Liver (tissue), 10 donors: ENCODE measurements at places on chromosomes 4 and X.
A peak's percentile ranks its signal among the peaks of the same experiment; 100 is the strongest.

GRCh38 chrX:147741776-147742175 lies 169.9 kb upstream of the FMR1 start:
- H3K27me3 ChIP-seq = no peaks in the 10 kb centered on the region
- no peak overlapping the region for H3K4me3 ChIP-seq
- H3K4me1 ChIP-seq = no peaks in the 10 kb centered on the region

DNA sequence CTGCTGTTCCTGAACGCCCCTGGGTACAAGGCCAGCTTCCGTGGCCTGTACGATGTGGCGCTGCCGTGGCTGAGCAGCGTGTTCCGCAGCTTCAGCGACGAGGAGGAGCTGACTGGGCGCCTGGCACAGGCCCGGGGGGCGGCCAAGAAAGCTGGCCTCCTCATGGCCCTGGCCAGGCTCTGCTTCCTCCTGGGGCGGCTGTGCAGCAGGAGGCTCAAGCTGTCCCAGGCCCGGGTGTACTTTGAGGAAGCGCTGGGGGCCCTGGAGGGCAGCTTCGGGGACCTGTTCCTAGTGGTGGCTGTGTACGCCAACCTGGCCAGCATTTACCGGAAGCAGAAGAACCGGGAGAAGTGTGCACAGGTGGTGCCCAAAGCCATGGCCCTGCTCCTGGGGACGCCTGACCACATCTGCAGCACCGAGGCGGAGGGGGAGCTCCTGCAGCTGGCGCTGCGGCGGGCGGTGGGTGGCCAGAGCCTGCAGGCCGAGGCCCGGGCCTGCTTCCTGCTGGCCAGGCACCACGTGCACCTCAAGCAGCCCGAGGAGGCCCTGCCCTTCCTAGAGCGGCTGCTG lies 28.2 kb downstream of the SH3TC1 start:
- H3K4me3 ChIP-seq = no peak overlapping the region
- DNase-seq = no peak
- peaks cover 13% of the 10 kb centered on the region for H3K4me1 ChIP-seq
- no peaks in the 10 kb centered on the region for H3K27me3 ChIP-seq
- H3K36me3 ChIP-seq = peaks cover 21% of the 10 kb centered on the region

- DNase-seq = no peak
- no peaks in the 10 kb centered on the region for H3K4me1 ChIP-seq
- H3K27ac ChIP-seq = no peak overlapping the region
- H3K27me3 ChIP-seq = no peaks in the 10 kb centered on the region
- no peaks in the 10 kb centered on the region for H3K36me3 ChIP-seq
Observed at GRCh38 chr4:173609158-173609557, 79.1 kb upstream of the HAND2 start.

GRCh38 chr4:185955826-185956543 lies 113.0 kb upstream of the TLR3 start:
- no peaks in the 10 kb centered on the region for H3K36me3 ChIP-seq
- no peaks in the 10 kb centered on the region for H3K27me3 ChIP-seq
- no peak overlapping the region for H3K4me3 ChIP-seq
- no peak for DNase-seq
- no peak overlapping the region for H3K27ac ChIP-seq
- no peaks in the 10 kb centered on the region for H3K4me1 ChIP-seq

DNA sequence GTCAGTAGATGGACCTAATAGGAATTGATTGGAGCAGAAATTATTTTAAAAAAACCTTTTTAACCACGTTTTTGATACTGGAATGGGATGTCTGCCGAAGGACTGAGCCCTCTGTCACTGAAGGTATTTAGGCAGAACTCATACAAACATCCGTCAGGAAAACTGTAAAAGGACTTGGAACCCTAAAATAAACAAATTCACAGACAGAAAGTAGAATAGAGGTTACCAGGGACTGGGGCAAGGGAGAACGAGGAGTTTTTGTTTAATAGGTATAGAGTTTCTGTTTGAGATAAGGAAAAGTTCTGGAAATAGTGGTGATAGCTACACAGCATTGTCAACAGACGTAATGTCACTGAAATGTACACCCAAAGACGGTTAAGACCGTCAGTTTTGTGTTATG lies 105.5 kb downstream of the BCOR start:
- H3K27ac ChIP-seq = no peak overlapping the region
- H3K27me3 ChIP-seq = no peaks in the 10 kb centered on the region

- no peak overlapping the region for H3K4me3 ChIP-seq
- DNase-seq = no peak
Observed at GRCh38 chr4:35695421-35695820, 548.9 kb downstream of the ARAP2 start.

DNA sequence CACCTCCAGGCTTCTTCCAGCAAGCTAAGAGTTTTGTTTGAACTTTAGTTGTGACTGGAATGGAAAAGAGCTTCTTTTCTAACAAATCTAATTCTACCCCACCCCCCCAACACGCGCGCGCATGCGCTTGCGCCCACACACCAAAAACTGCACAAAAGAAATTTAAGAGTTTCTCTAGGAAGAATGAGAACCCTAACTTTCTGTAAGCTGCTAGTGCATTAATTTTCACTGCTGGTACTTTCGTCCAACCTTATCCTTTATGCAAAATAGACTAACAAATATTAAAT lies 9.0 kb upstream of the INTU start:
- no peak for DNase-seq
- H3K27me3 ChIP-seq = no peaks in the 10 kb centered on the region
- no peaks in the 10 kb centered on the region for H3K36me3 ChIP-seq
- peak overlapping the region; percentile 48 for H3K4me3 ChIP-seq
- peaks cover 9% of the 10 kb centered on the region for H3K4me1 ChIP-seq
- H3K27ac ChIP-seq = no peak overlapping the region

DNA sequence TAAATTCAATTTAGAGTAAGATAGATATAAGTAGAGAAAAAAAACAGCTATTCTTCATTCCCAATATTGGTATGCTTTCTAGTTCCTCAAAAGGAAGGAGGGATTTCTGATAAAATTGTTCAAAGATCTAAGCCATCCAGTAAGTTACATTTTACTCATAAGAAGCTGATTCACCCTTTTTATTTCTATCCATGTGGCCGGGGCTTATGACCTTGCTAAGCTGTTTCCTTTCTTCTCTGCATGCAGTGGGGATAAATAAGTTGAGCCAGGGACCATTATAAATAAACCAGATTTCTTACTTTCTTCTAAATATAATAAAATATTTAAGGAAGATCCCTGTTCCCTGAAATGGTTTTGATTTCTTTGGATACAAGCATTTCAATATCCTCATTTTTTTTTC lies 502.3 kb downstream of the PDHA2 start:
- no peak overlapping the region for H3K27ac ChIP-seq
- no peaks in the 10 kb centered on the region for H3K27me3 ChIP-seq
- H3K4me1 ChIP-seq = no peaks in the 10 kb centered on the region

DNA sequence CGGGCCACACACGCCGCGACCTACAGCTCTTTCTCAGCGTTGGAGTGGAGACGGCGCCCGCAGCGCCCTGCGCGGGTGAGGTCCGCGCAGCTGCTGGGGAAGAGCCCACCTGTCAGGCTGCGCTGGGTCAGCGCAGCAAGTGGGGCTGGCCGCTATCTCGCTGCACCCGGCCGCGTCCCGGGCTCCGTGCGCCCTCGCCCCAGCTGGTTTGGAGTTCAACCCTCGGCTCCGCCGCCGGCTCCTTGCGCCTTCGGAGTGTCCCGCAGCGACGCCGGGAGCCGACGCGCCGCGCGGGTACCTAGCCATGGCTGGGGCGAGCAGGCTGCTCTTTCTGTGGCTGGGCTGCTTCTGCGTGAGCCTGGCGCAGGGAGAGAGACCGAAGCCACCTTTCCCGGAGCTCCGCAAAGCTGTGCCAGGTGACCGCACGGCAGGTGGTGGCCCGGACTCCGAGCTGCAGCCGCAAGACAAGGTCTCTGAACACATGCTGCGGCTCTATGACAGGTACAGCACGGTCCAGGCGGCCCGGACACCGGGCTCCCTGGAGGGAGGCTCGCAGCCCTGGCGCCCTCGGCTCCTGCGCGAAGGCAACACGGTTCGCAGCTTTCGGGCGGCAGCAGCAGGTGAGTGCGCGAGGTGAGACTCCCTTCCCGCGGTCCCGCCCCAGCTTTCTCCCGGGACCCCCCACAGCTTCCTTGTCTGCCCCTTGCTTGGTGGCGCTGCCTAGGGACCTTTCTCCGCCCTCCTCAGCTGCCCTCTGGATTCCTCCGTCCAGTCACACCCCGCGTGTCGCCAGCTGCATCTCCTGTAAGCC lies 678 bp downstream of the BMP3 start:
- DNase-seq = no peak
- H3K4me3 ChIP-seq = peak overlapping the region; percentile 38
- peaks cover 19% of the 10 kb centered on the region for H3K4me1 ChIP-seq
- H3K27me3 ChIP-seq = no peaks in the 10 kb centered on the region
- H3K27ac ChIP-seq = no peak overlapping the region
- H3K36me3 ChIP-seq = no peaks in the 10 kb centered on the region

DNA sequence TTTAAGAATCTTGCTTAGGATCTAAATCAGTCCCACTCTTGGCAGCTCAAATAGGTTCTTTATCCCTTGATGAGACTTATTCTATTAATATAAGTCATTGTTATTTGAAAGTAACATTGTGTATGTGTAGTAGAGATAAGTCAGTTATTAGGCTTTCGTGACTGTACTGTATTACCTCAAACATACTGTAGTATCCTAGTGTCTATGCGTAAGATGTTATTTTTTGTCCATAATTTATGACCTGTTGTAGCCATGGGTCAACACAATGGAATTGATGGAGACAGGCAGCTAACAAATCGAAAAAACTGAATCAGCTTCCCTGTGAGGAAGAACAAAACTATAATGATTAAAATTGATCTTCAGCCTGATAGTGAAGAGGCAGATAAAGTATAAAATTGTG lies 41.8 kb downstream of the CLCN3 start:
- peaks cover 2% of the 10 kb centered on the region for H3K4me1 ChIP-seq
- H3K36me3 ChIP-seq = no peaks in the 10 kb centered on the region
- no peak overlapping the region for H3K4me3 ChIP-seq
- no peak for DNase-seq
- no peaks in the 10 kb centered on the region for H3K27me3 ChIP-seq

DNA sequence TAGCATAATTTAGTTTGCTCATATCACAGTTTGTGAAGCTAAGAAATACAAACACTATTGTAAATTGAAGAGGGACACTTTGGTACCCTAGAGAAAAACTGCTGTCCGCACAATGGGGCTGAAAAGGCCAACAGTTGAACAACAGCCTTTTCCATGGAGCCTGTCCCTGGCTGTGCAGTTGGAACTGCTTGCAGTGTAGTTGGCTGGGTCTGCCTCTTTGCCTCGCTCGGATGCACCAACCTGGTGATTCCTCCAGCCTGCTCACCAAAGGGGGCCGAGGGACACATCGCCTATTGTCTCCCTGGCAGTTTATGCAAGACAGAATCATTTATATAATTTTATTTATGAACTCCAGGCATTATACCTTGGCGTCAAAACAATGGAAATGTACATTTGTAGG lies 16.5 kb upstream of the GALNT7 start:
- no peaks in the 10 kb centered on the region for H3K27me3 ChIP-seq
- no peaks in the 10 kb centered on the region for H3K36me3 ChIP-seq
- no peaks in the 10 kb centered on the region for H3K4me1 ChIP-seq
- no peak overlapping the region for H3K4me3 ChIP-seq
- no peak overlapping the region for H3K27ac ChIP-seq

GRCh38 chr4:128457726-128458125 lies 170.1 kb upstream of the PGRMC2 start:
- H3K36me3 ChIP-seq = no peaks in the 10 kb centered on the region
- no peaks in the 10 kb centered on the region for H3K27me3 ChIP-seq
- H3K4me1 ChIP-seq = no peaks in the 10 kb centered on the region
- DNase-seq = no peak
- H3K27ac ChIP-seq = no peak overlapping the region

- no peaks in the 10 kb centered on the region for H3K27me3 ChIP-seq
- no peak overlapping the region for H3K4me3 ChIP-seq
- no peaks in the 10 kb centered on the region for H3K36me3 ChIP-seq
Observed at GRCh38 chr4:93394545-93395081, 433.9 kb upstream of the ATOH1 start.

- no peaks in the 10 kb centered on the region for H3K36me3 ChIP-seq
- H3K4me1 ChIP-seq = no peaks in the 10 kb centered on the region
- H3K27me3 ChIP-seq = no peaks in the 10 kb centered on the region
- no peak for DNase-seq
Observed at GRCh38 chr4:57154191-57154590, 44.0 kb upstream of the IGFBP7 start.

DNA sequence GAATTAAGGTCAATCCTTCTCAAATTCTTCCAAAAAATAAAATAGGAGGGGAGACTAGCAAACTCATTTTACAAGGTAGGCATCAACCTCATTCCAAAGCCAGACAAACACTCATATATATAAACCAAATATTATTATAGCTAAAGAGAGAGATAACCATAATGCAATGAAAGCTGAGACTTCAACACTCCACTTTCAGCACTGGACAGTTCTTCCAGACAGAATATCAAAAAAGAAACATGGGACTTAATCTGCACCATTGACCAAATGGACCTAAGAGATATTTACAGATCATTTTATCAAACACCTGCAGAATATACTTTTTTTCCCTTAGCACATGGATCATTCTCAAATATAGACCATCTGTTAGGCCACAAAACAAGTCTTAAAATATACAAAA lies 15.5 kb upstream of the EDA2R start:
- H3K36me3 ChIP-seq = no peaks in the 10 kb centered on the region
- peaks cover 6% of the 10 kb centered on the region for H3K27me3 ChIP-seq
- H3K4me3 ChIP-seq = no peak overlapping the region
- DNase-seq = no peak
- no peak overlapping the region for H3K27ac ChIP-seq
- H3K4me1 ChIP-seq = no peaks in the 10 kb centered on the region

DNA sequence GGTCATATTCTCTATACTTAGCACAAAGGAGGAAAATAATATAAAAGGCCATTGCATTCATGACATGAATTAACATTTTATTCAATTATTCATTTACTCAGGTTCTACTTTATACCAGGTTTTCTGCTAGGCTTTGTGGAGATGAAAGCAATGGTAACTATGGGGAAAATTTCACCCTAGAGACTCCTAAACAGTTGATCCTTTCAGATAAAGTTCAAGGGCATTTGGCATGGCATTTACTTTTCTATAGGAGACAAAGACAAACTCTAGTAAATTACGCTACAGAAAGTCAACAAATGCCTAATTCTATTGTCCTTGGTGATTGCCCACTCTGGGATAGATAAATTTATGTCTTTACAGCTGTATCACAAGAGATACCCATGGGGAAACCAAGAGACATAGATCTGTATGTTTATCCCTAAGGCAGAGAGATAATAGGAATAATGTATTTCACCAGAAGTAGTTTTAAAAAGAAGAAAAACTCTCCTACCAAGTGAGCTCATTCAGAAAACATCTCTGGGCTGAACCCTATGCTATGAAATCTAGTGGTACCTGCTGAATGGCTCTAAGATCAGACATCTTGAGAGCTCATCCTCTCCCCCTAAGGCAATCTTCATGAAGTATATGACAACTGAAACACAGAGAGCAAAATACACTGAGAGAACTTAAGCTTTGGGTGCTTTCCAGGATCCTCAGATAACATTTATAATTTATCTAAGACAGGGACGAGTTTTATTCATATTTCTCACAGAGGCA lies 316.7 kb downstream of the ANTXR2 start:
- DNase-seq = no peak
- no peak overlapping the region for H3K27ac ChIP-seq
- H3K4me3 ChIP-seq = no peak overlapping the region
- H3K36me3 ChIP-seq = no peaks in the 10 kb centered on the region
- H3K27me3 ChIP-seq = no peaks in the 10 kb centered on the region

GRCh38 chr4:99324979-99325378 lies 3.8 kb upstream of the ADH1B start:
- no peaks in the 10 kb centered on the region for H3K36me3 ChIP-seq
- H3K27ac ChIP-seq = peak overlapping the region; percentile 65
- H3K4me3 ChIP-seq = no peak overlapping the region
- no peaks in the 10 kb centered on the region for H3K27me3 ChIP-seq

- no peaks in the 10 kb centered on the region for H3K36me3 ChIP-seq
- DNase-seq = no peak
- peaks cover 3% of the 10 kb centered on the region for H3K4me1 ChIP-seq
Observed at GRCh38 chr4:81491943-81492342, 20.2 kb upstream of the RASGEF1B start.
